ENCODE measurements at places on chromosomes 13 and 19.
A peak's percentile ranks its signal among the peaks of the same experiment; 100 is the strongest.

DNA sequence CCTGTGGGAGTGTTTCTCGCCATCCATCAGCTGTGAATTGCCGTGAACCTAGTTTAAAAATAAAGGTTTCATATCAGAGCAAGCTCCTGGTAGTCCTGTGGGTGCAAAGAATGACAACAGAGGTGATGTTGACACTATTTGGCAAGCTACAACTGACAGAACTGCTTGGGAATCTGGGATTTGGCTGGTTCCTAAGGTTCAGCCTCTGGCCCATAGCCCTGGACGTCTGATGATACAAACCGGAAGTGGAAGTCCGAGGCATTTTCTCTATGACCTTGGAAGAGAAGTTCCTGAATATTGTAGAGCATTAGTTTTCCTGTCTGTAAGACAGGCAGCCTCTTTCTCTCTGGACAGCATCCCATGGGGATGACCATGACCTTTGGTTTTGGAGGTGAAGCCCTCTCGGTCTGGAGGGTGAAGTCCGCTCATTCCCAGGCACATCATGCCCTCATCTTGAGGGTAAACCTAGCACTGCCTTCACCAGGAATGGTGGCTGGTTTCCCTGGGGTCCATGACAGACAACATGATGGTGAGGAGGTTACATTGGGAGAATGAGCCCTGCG is 29.1 kb downstream of the GATAD2A start:
- peak; percentile 80 for DNase-seq

DNA sequence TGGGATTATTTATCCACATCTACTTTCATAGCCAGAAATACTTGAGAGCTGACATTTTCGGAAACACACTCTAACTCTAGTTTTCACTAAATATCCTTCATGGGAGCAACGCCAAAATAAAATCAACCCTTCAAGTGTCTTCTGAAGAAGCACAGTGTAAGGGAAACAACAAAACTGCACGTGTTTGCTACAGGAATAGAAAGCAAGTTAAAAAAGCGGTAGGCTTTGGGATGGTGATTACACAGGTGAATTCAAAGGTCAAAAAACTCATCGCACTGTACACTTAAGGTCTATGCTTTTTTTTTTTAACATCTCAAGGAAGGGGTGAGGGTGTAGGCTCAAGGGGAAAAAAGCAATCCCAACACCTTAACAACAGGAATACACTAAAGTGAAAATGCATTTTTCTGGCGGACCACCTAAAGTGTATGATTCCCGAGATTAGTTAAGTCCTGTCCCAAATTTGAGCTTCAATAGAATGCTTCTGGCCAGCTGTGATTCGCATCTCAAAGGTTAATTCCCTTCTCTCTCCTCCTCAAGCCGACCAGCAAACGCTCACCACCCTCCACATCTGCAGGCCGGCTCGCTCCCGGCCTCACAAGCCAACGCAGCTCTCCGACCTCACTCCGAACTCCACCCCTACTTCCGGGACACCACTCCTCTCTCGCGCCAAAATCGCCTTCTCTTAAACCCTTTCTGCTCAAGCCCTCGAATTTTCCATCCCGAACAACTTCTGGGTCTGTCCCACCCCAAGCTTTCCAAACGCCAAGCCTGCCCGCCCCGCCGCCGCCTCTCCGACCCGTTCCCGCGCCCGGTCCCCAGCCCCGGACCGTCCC is 1.1 kb downstream of the ARGLU1 start:
- DNase-seq, result peak; percentile 64

DNA sequence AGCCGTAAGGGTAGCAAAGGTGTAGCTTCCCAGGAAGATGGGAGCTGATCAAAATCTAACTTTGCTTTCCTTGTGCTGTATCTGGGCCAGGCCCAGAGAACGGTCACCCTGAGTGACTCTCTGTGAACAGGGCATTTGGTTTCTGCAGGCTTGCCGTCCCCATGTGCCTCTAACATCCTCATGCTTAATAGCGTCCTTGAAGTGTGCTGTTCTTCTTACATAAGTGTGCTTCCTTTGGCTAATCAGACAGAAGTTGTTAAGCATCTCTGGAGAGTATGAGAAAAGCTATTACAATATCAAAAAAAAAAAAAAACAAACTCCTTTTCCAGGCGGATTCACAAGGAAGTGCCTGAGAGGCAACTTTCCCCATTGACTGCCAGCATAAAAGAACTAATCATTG is 503.7 kb downstream of the DIAPH3 start:
- DNase-seq, result no peak

DNA sequence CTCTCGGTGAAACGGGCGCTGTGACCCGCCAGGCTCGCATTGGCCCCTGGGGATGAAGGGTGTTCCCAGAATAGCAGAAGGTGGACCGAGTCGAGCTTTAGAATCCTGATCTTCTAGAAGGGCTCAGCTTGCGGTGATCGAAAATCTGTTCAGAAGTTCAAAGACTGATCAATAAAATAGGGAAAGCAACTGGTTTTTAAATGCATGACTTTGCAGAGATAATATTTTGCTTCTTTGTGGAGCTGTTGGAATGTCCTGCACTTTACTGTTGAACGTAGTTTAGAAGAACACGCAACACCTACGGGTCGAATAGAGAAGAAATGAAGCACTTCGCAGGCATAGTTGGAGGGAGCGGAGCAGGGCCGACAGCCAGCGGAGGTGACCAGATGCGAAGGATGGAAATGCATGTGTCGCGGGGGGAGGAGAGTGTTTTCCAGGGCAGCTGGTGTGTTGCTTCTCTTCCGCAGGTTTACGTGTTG is 766 bp downstream of the CEBPG start:
- no peak for DNase-seq

GRCh38 chr13:96161141-96161540 is 71.2 kb downstream of the HS6ST3 start:
- no peak for DNase-seq

GRCh38 chr13:42753697-42754096 is 27.7 kb upstream of the FAM216B start:
- peak; percentile 65 for DNase-seq

GRCh38 chr19:15252398-15253018 is 20.3 kb upstream of the EPHX3 start:
- DNase-seq, result peak; percentile 68

DNA sequence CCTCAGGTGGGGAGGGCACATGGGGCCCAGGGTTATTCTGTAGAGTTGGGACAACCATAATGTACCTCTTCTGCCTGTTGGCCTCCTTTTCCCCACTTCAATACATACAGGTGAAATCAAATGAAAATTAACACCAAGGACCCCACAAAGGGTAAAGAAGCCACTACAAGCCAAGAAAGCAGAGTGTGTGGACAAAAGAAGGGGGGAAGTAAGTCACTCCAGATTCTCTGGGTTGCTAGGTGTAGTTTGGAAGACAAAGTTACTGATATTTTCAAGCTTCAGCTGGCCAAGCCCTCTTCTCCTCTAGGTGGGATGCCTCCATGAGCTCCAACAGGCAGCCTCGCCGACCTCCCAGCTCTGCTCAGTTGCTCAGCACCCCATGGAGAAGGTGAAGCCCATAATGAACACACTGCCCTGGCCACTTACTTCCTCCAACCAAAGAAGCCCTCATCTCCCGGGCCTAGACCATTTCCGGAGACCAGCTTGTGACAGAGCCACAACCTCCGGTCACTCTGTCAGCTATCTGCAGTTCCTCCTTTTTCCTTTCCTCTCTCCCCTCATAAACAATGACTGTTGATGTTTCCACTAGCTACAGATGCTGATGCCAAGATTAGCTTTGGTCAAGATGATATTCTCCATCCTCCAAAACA is 66.8 kb upstream of the MED4 start:
- DNase-seq, result no peak

- DNase-seq, result peak; percentile 17
Measured at GRCh38 chr13:46010148-46010547, 42.4 kb downstream of the ZC3H13 start.

GRCh38 chr19:2791876-2792275 is 6.6 kb downstream of the THOP1 start:
- DNase-seq, result no peak

- no peak for DNase-seq
Measured at GRCh38 chr19:10762656-10763055, 44.8 kb downstream of the DNM2 start.

GRCh38 chr13:40777166-40777808 is 6.3 kb upstream of the MRPS31 start:
- peak; percentile 57 for DNase-seq

DNA sequence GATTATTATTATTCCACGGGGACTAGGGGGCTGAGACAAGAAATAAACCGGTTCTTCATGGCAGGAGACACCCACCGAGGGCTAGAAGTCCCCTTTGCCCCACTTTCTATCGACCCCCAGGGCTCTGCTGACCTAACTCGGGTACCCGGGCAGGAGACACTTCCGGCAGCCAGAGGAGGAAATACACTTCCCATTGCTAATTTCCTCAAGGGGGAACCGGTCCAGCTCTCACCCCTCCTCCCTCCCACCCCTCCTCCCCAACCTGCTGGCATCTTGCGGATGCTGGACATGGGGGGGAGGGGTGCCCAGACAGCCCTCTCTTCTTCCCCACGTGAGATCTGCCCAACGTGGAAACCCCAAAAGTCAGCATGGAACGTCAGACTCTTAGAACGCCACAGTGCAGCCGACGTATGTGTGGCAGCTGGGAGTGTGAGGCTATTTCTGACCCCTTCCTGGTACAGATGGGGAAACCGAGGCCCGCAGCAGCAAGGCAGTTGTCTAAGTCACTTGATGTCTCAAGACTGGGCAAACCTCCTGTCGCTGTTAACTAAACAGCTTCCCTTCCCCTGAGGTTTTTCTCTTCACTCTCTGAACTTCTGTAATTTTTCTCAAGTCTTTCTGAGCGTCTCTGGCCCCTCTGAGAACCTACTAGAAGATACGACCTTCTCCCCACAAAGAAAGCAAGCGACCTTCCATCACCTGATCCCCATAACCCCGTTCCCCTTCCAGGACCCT is 3.6 kb downstream of the GPR4 start:
- peak; percentile 19 for DNase-seq

DNA sequence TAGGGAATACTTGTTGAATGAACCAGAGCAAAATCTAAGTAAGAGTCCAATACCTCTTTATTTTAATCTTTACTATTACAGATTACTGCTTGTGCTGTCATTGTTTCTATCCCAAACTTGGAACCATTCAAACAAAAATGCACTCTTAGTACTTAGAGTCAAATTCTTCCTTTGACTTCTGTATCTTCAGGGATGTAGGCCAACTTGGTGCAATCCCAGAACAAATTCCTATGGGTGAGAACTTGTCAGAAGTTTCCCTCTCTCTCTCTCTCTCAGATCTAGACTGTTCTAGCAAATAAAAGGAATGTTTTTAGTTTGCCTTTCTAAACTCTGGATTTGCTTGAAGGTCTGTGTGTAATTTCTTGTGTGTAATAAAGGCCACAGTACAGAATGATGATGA is 329.0 kb upstream of the TMTC4 start:
- DNase-seq, result no peak

DNA sequence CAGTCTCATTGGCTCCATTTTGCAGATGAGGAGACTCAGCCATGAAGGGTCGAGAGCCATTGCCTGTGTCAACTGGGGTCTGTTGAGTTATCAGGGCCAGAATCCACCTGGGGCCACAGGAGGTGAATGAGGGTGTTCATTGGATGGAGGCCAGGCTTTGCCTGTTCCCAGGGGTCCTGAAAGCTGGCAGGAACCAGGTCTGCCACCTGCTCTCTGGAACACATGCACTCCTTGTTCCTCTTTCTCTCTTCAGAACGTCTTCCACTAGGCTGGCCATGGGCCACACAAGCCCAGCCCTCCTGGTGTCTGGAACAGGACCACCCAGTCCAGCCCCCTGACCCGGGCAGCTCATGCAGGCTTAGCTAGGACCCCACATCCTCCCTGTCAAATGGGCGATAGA is 21.1 kb downstream of the PPP1R37 start:
- no peak for DNase-seq

DNA sequence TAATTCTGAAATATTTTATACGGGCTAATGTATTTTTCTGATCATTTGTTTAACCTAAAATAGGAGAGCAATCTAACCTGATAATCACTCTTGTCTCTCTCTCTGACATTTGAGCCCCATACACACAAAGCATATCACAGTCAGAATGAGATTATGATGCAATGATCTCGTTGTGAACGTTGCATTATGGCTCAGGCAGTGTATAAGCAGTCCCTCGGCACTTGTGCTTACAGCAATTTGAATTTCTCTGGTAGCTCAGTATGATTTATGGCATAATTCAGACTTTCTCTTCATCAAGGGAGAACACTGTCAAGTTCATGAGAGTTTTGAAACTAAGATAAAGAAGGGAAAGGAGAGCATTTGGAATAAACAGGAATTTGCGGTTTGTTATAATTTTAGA is 256.1 kb downstream of the DACH1 start:
- DNase-seq, result no peak

GRCh38 chr13:89812856-89813255 is 1534.6 kb upstream of the MIR17HG start:
- DNase-seq, result no peak

DNA sequence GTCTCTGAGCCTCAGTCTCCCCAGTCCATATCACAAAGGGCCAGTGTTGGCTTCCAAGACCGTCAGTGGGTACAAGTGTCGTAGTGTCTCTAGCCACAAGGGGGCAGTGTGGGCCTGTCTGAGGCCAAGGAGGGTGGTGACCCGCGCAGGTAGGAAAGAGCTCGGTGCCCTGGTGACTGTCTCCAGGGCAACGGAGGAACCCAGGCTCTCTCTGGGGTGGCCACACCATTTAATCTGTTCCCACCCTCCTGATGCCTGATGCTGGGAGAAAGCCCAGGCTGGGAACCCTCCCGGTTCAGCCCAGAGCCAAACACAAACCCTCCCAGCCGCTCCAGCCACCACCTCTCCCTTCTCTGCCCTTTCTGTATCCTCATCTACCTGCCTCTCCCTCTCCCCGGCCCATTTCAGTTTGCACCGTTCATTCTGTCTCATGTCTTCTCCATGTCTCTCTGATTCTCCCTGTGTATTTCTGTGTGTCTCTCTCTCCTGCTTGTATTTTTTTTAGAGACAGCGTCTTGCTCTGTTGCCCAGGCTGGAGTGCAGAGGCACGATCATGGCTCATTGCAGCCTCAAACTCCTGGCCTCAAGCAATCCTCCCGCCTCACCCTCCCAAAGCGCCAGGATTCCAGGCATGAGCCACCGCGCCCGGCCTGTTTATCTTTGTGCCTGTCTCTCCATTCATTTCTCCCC is 17.5 kb upstream of the MEIS3 start:
- DNase-seq, result peak; percentile 61

DNA sequence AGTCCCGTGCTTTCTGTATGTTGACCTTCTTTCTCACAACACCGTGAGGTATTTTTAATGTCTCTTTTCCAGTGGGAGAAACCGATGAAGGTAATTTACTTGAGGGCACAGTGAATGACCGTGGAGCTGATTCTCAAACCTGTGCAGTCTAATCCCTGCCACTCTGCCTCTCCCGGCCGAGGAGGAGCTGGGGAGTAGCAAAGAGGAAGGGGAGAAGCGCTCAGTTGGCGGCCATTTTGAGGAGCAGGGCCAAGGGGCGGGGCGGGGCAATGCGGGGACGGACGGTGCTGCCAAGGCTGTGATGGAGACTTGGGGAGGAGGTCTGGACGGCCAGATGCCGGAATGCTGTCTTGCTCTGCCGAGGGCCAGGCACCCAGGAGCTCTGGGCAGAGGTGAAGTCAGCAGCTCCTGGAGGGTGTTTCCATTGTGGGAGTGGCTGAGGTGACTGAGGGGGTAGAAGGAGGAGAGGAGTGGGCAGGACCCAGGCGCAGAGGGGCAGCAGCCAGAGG is 12.4 kb upstream of the RANBP3 start:
- peak; percentile 38 for DNase-seq

GRCh38 chr13:24183741-24184182 is 23.2 kb downstream of the SPATA13 start:
- DNase-seq, result no peak

GRCh38 chr19:32631381-32631780 is 43.6 kb downstream of the ANKRD27 start:
- no peak for DNase-seq
